GM12864 (cell line): ENCODE measurements at places on chromosomes 2 and 18.

DNA sequence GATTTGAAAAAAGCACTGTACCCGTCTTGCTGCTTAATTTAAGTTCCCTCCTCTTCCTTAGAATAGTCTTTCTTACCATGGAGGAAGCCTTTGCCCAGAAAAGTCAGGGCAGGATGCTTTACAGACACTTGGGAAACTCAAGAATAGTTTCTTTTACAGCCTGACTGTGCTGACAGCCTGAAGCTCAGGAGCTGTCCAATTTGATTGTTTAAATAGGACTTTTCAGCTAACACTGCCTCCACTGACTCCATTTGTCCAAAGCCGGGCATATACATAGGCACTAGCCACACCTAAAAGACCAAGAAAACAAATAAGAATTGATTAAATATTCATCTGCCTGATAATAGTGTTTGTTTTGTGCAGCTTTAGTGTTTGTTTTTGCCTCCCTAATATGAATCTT lies 110.9 kb upstream of the L3MBTL4 start:
- no peak for DNase-seq

DNA sequence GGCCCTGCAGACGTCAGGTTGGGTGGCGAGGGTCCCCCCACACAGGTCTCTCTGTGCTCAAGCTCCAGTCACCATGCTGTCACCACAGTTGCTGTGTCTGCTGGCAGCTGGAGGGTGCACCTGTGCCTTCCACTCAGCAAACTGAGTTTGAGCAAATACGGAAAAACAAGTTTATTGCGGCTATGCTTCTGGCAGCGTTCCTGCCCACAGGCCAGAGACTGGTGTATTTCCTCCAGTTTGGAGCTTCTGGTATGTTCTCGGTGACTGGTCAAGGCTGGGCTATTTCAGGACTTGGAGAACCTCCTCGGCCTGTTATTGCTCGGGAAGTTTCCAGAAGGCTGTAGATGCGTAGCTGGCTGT lies 132.6 kb downstream of the SEPTIN10 start:
- DNase-seq: no peak

- DNase-seq: no peak
These were observed 77.5 kb upstream of the HK2 start for GRCh38 chr2:74756356-74756890.

- DNase-seq: no peak
These were observed 34.5 kb upstream of the TMEM87B start for GRCh38 chr2:112020561-112020960.

DNA sequence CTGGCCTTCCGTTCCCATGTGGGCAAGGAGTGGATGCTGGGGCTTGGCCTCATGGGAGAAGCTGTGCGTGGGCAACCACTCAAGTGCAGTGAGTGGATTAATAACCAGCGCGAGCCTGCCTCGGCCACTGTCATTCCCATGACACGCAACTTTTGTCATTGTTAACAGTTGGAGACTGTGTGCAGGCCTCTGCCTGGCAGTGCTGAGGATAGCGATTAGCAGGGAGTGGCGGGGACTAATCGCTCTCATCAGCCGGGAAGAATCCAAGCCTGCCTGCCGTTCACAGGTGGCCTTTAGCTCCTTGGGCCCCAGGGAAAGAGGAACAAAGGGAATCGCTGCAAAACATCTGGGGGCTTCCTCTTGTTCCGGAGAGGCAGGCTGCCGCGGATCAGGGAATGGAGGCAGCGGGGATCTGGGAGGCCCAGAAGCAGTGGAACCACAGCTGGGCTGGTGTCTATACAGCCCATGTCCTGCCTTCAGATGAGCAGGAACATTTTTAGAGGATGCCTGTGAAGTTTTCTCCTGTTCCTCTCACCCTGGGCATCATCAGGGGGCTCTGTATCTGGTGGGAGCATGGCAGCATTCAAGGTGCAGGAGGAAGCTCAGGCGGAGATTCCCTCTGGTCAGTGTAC lies 53.8 kb downstream of the CTIF start:
- DNase-seq: no peak

- no peak for DNase-seq
These were observed 27.8 kb downstream of the CREG2 start for GRCh38 chr2:101359410-101359954.

GRCh38 chr2:235216901-235217300 lies 265.1 kb downstream of the SH3BP4 start:
- no peak for DNase-seq

- DNase-seq: no peak
These were observed 20.9 kb downstream of the OXER1 start for GRCh38 chr2:42742740-42743658.

DNA sequence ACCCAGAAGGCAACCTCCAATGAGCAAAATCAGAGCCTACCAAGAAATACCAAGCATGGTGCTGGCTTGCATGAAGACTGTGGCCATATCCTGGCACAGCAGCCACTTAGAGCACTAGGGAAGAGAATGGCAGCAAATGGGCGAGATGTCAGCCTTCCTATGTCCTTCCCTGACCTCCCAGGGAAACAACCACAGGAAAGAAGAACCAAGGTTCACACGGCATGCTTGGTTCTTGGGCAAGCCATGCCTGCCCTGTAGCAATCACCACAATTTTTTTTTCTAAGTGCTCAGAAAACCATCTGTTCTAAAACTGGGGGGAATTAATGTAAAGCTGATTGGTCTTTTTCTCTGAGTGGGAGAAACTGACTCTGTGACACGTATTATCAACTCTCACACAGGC lies 27.8 kb downstream of the GALNT14 start:
- DNase-seq: no peak

DNA sequence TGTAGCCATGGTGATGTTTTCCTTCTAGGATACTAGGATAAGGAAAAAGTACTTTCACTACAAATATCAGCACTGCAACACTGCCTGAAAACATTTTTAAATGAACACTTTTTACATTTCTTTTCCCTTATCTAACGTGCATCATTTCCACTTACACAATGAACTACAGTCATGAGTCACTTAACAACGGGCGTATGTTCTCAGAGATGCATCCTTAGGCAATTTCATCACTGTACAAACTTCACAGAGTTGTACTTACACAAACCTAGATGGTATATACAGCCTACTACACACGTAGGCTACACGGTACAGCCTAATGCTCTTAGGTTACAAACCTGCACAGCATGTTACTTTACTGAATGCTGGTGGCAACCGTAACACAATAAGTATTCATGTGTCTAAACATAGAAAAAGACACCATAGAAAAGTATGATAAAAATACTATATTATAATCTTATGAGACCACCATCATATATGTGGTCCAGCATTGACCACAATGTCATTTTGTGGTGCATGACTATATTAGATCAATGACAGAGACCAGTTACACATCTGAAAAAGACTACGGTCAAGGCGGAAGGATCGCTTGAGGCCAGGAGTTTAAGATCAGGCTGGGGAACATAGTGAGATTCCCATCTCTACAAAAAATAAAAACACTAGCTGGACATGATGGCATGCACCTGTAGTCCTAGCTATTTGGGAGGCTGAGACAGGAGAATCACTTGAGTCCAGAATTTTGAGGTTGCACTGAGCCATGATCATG lies 39.8 kb downstream of the WDR33 start:
- DNase-seq: no peak

- no peak for DNase-seq
These were observed 141.4 kb upstream of the SERTAD2 start for GRCh38 chr2:64795024-64795592.

- DNase-seq: no peak
These were observed 612 bp downstream of the DIPK1C start for GRCh38 chr18:74456349-74457042.

DNA sequence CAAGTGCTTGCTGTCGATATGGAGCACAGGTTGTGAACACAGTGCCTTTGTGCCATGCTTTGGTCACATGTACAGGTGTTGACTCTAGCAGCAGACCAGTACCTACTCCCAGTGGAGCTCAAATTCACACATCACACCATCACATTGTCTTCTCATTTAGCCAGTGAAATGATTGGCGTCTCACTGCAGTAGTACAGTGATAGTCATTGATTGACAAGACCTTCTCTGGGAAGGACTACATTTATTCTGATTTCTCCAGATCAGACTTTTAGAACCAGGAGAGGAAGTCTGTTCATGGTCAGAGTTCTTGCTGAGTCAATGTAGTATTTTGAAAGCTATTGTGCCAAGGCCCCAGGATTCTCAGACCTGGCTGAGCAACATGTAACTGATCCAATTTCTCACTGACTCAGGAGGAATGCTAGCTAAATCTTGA lies 75.2 kb downstream of the FMNL2 start:
- DNase-seq: no peak

- DNase-seq: no peak
These were observed 24.3 kb downstream of the TMEM237 start for GRCh38 chr2:201618744-201619662.

DNA sequence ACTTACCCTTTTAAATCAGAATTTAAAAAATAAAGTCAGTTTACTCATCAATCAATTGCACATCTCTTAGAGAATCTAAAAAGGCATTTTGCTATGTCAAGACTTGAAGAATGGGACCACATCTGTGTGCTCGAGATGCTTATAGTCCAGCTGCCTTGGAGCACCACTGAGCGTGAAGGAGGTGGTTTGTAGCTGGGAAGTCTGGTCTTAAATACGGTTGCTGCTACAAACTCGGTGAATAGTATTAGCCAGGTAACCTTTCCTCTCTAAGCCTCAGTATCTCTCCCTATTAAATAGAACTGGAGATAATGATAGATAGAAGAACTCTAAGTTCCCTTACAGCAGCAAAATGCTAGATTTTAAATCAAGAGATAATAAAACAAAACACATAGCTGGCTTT lies 289.7 kb downstream of the TRIB2 start:
- no peak for DNase-seq

DNA sequence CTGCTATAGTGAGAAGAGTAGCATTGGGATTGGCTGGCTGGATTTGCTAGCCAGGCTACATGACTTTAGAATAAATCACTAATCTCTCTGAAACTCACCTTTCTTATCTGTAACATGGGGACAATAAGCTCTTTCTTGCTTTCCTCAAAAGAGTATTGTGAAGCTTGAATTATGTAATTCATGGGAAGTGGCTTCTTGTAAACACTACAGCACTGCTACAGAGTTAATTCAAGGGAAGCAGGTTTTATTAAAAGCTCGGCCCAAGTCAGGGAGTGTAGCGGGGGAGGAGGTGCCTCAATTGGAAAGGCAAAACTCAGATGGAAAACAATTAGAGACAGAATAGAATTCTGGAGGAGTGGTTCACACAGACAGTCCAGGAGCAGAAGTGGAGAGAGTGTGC lies 100.9 kb upstream of the CELF4 start:
- no peak for DNase-seq
